ENCODE measurements at places on chromosomes 1 and 21. TPM values are rescaled to one million over a fixed set of nuclear protein-coding genes. Genes with fewer than 3 reads are reported as not detected.

The KCNH1 gene
- 0.23 TPM for polyA plus RNA-seq

The RPAP2 gene
- polyA plus RNA-seq, result 5.4 TPM

The SARS1 gene
- polyA plus RNA-seq, result 108 TPM

The DPT gene
- 25.4 TPM for polyA plus RNA-seq

The DEPDC1 gene
- 1.2 TPM for polyA plus RNA-seq

The GBP6 gene
- polyA plus RNA-seq, result 0.09 TPM

The MTMR11 gene
- polyA plus RNA-seq, result 85.8 TPM

The SMCP gene
- not detected for polyA plus RNA-seq

The LZIC gene
- 39.6 TPM for polyA plus RNA-seq

The ERO1B gene
- polyA plus RNA-seq, result 1.4 TPM

The SPATA21 gene
- polyA plus RNA-seq, result under 0.01 TPM

The CNR2 gene
- polyA plus RNA-seq, result not detected

Data from sigmoid colon (tissue), 7 donors.